ENCODE measurements at places on chromosomes 16 and 17.

- peak; percentile 99 for DNase-seq
Observed at GRCh38 chr17:58337600-58338453, 9.2 kb upstream of the TSPOAP1 start.

DNA sequence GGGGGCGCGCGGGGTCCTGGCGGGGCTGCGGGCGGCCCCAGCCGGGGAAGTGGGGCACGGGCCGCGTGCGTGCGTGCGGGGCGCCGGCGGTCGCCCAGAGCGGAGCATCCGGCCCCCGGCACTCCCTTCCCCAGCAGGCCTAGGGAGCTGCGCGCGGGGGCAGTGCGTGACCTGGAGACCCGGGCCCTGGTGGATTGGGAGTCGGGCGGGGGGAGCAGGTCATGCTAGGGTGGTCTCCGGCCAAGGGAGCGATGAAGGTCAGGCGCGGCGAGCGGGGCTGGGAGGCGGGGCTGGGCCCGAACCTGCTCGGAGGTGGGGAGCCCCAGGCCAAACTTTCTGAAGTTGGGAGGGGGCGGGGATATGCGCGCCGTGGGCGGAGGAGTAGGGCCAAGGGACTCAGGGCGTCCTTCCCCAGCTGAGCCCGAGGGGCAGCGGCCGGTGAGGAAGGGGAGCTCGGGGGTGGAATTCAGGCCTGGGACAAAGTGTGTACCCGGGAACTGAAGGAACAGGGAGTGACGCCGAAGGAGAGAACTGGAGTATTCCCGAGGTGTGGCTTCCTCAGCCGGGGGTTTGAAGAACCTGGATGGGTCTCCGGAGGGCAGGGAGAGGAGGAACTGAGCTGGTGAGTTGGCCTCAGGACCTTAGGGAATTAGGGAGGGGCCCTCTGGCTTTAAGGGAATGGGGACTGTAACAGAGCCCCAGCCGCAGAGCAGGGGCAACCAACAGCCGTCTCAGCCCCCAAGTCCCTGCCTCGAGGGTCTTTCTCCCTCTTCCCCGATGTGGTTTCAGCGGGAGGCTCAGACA, 589 bp downstream of the XYLT2 start:
- DNase-seq = no peak

GRCh38 chr16:76943921-76944320, 247.1 kb upstream of the MON1B start:
- no peak for DNase-seq

DNA sequence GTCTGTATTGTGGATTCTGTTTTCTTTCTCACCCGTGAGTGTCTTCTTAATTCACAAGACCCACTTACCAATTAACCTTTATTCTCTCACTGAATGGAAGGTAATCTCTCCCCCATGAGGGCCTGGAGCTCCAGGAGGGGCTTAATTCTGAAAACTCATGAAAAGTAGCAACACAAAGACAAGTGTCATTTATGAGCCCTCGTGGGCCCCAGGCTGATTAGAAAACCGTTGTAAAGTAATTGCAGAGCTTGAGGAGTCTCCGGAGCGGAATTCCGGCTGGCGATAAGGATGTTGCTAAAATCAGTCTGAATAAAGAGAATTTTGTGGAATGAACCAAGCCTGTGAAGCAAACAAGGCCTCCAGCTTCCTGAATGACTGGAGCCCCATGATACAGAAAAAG, 301.5 kb downstream of the HAPSTR1 start:
- no peak for DNase-seq

- DNase-seq = peak; percentile 15
Observed at GRCh38 chr17:78665952-78666920, 89.0 kb upstream of the DNAH17 start.

DNA sequence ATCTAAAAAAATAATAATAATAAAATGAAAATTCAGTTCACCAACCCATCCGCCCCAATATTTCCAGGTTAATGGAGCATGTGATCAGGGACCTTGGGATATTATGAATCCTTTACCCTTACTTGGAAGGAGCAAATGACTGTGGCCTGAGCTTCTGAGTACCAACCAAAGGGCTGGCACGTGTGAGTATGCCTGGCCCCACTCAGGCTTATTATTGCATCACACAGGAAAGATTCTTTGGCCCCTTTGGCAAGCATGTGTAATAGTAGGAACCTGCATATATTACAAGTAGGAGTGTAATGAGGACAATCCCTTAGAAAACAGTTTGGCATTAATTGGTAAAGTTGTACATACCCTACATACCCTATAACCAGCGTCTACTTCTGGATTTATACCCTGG, 7.2 kb upstream of the C17orf78 start:
- no peak for DNase-seq

- no peak for DNase-seq
Observed at GRCh38 chr17:36760425-36760824, 159.0 kb downstream of the MRM1 start.

GRCh38 chr17:77282524-77283515, 142.1 kb downstream of the SEC14L1 start:
- peak; percentile 29 for DNase-seq

- peak; percentile 84 for DNase-seq
Observed at GRCh38 chr16:89805136-89805905, 11.1 kb downstream of the FANCA start.

- peak; percentile 67 for DNase-seq
Observed at GRCh38 chr16:15857724-15858560, 1.1 kb upstream of the MYH11 start.

DNA sequence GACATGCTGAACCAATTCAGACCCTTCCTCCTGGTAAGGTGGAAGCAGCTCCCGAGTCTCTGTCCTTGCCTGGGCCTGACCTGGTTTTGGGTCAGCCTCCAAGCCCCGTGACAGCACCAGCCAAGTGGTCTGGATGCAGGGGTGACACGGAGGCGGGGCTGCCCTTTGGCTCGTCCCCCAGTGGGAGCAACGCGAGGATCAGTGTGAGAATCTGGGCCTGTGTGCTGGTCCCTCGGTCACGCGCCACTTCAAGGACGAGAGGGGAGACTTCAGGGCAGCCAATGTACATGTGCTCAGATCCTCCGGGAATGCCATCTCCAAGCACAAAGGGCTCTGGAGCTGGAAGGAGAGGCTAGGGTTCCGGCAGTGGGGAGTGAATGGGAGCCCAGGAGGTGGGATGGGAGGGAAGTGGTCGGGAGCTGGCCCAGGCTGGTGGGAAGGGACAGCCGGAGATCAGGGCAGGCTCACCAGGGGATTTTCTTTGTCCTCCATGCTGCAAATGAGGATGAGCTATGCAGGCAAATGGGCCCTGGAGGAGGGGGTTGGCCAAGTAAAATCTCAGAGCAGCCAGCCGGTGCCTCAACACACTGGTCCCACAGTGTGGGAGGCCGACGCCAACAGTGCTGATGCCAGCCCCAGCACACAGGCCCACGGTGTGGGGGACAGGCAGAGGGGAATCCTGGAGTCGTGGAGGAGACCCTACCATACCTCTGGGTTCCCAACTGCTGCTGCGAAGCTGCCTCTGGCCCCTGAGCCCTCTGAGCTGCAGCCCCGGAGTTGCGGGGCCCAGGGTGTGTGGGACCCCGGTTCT, 4.2 kb upstream of the NDRG4 start:
- DNase-seq = no peak

DNA sequence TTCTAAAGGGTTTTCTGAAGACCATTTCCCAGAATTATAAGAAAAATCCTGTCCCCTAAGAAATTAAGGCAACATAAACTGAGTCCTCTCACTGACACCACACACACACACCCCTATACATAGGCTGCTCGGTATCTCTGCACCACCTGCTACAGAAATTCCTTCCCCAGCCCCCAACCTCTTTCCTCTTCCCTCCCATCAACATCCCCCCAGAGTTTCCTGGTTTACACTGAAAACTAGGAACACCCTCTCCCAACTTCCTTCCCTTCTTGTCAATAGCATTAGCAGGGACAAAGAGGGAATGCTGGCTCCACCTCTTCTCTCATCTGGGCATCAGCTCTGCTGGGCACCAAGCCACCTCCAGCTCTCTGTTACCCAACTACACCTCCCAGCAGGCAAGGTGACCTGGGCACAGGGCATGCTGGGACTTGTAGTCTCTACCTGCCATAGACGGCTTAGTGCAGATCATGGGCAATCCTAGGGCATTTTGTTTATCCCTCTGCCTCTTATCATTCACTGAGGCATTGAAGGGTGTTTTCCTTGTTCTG, 15.7 kb downstream of the CAVIN1 start:
- DNase-seq = no peak

- no peak for DNase-seq
Observed at GRCh38 chr17:55172612-55173011, 92.1 kb upstream of the HLF start.

- DNase-seq = no peak
Observed at GRCh38 chr17:31900877-31901276, 631 bp downstream of the UTP6 start.

- DNase-seq = no peak
Observed at GRCh38 chr16:3183445-3184139, 4.4 kb upstream of the OR1F1 start.

GRCh38 chr17:49414271-49414621, 436 bp downstream of the PHB1 start:
- no peak for DNase-seq

- peak; percentile 98 for DNase-seq
Observed at GRCh38 chr17:66549731-66550207, 247.4 kb downstream of the PRKCA start.

DNA sequence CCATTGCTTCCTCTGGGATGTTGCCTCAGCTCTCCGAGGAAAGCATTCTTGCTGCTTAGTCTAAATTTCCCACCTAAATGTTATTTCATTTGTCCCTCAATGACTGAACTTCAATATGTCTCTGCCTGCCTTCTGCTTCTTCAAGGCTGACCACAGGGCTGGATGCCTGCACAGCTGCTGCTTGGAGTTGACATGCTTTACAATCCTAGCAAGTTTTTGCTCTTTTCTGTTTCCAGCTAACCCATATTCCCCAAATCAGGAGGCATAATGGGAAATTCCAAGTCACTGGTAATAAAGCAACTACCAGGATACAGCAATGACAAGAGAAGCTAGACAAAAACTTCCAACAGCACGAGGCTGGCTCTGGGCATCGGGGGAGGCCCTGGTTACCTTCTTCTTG, 48.9 kb downstream of the GTF3C1 start:
- DNase-seq = peak; percentile 36

DNA sequence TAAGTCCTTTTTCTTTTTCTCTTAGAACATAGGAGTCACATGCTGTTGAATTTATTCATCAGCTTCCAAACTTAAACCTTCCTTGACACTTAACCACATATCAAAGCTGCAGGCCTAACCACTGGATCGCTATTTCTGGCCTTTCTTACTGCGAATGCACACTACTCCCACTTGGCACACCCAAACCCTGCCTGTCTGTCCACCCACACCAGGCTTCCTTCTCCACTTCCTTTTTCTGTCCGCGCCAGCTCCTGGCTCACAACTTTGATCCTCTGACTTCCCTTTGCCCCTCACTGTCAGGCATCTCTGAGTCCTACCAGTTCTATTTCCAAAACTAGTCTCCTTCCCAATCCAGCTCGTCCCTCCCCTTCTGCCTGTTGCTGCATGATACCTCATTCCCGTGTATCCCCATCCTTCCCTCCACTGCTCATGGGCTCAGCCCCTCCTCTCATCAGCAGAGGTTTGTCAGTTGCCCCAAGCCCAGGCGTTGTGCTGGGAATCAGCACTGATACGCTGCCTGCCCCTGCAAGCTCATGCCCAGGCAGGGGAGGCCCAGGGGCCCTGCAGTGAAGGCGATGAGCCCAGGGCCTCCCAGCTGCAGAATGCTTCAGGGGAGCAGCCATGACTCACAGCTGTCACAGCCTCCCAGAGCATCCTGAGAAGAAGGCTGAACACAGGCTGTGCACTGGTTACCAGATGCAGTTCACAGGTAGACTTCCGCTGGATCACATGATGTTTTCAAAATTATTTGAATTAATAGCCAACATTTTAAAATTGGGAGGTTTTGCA, 179.8 kb downstream of the KATNIP start:
- DNase-seq = no peak

DNA sequence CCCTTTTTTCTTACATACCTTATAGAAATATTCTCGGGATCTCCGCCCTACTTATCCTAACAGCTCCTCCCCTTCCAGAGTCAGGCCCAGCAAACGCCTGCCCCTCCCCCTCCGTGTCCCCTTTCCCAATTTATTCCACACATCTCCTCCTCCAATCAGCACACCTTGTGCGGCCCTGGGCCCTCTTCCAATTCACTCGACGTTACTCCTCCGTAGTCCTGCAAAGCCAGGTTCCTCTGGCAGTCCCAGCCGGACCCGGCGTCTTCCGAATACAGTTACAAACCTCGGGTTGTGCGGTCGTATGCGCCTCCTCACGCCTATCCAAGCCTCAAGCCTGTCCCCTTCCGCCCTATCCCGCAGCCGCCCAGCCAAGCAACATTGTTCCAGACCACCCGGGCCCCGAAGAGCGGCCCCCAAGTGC, 677 bp downstream of the CBX1 start:
- DNase-seq = peak; percentile 64

- peak; percentile 62 for DNase-seq
Observed at GRCh38 chr16:85569615-85570212, 43.4 kb upstream of the GSE1 start.

GRCh38 chr17:66466840-66467367, 164.5 kb downstream of the PRKCA start:
- DNase-seq = peak; percentile 99

GRCh38 chr17:43753493-43754129, 5.0 kb downstream of the SOST start:
- peak; percentile 33 for DNase-seq

- DNase-seq = no peak
Observed at GRCh38 chr17:42387661-42388380, 421 bp downstream of the STAT3 start.

DNA sequence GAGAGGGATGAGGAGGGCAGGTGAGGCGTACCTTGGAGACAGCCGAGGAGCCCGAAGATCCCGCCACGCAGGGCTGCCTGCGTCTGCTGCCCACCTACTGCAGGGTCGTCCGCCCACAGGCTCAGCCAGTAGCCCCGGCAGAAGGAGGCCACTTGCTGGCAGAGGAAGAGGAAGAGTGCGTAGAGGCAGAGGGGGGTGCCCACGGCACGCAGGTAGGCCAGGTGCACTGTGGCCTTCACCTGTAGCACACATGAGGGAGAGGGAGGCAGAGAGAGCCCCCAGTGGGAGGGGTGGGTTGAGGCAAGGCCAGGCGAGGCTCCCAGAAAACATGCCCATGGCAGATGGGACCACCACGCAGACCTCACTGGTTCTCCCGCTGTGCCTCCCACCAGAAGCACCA, 53.7 kb downstream of the ABCC6 start:
- no peak for DNase-seq
